ENCODE measurements at places on chromosomes 3 and 15.
A peak's percentile ranks its signal among the peaks of the same experiment; 100 is the strongest.

- DNase-seq, result peak; percentile 79
Observed at GRCh38 chr3:184345317-184346144, 8.1 kb downstream of the FAM131A start.

GRCh38 chr3:100864471-100865250, 128.6 kb downstream of the ABI3BP start:
- DNase-seq, result no peak

DNA sequence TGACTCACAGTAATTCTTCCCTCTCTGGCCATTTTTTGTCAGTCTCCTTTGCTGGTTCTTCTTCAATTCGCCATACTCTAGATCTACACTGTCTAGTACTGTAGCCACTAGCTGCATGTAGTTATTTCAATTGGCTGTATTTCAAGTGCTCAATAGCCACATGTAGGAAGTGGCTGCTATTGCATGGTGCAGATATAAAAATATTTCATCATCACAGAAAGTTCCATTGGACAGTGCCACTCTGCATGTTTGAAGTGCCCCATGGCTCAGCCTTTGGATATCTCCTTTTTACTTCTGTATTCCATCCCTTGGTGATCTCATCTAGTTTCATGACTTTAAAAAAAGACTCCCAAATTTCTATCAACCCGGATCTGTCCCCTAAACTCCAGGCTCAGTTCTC, 22.1 kb downstream of the PPP2R3A start:
- DNase-seq, result no peak

DNA sequence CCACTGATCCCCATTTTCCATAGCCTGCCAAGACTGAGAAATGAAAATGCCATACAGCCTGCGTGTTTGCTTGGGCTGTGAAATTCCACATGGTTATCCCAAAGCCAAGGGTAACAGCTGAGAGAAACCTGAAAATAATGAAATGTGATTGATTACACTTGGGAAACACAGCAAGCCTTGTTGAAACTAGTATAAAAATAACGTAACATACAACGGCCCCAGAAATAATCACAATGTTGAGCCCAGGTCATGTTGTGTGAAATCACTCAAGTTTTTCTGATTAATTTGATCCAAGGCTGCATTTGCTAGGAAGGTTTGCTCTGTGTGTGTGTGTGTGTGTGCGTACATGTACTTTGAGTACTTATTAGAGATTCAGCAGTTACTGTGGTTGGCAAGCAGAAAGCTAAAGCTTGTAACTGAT, 269.0 kb downstream of the OXSM start:
- no peak for DNase-seq

DNA sequence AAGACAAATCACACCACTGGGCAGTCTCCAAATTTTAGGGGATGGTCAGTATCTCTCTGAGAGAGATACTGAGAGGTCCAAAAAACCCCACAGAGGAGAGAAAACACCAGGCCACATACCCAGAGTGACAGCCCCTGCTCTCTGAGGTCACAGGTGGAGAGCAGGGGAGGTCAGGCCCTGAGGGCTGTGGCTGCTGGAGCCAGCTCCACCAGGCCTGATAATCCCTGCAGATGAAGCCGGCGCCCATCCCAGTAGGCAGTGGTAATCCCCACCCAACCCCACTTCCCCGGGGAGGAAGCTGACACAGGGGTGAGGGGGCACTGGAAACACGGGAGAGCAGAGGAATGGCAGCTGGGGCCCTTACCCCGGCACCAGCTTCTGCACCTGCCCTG, 31.2 kb upstream of the SRP14 start:
- DNase-seq, result no peak

DNA sequence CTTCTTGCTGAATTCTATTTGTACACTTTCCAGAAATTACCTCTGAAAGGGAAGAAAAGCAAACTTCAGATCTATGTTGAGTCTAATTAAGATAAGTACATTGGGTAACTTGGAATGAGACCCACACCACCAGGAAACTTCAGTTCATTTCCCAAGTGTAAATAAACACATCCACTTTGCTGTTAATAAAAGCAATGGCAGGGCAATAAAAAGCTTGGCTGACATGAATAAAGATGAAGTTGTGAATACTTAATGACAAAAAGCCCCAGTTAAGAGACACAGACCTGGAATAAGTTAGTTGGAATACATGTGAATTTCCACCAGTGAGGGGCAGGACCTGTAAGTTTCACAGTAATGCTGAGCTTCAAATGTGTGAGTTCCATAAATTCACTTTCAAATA, 83.3 kb downstream of the MEX3B start:
- DNase-seq, result no peak

DNA sequence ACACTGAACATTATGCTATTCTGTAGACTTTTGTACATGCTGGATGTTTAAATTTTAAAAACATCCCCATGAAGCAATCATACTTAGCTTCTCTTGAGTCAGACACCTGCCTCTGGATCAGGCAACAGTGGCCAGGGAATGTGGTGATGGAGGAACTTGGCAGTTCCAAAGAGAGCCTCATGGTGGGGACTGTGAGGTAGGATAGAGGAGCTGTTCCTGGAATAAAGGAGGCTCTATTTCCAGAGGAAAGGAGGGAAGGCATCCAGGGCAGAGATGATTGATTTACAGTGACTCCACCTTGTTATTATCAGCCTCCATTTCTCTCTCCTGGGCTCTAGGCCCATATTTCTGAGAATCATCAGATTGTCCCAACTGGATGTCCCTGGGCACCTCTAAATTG, 35.0 kb upstream of the ABHD17C start:
- peak; percentile 81 for DNase-seq

GRCh38 chr3:132721479-132722164, 587 bp downstream of the NPHP3 start:
- peak; percentile 56 for DNase-seq

GRCh38 chr3:69547461-69547880, 161.6 kb upstream of the FRMD4B start:
- DNase-seq, result no peak

DNA sequence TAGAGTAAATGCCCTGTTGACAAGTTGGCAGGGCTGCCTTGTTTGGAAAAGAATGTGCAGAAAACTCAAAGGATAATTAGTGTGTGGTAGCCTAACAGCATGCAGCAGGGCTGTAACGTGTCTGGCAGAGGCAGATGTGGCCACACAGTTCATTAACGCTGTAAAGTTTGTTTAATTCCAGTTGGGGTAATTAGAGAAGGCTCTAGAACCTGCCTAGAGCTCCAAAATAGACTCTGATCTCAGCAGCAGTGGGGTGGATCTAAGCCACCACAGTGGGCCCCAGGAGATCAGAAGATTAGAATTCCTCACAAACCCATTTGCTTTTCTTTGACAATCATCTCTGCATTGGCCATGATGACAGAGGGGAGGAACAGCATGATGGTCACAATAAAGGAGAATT, 65.1 kb upstream of the LEKR1 start:
- DNase-seq, result no peak

GRCh38 chr3:88263417-88264100, 113.8 kb downstream of the C3orf38 start:
- DNase-seq, result no peak

DNA sequence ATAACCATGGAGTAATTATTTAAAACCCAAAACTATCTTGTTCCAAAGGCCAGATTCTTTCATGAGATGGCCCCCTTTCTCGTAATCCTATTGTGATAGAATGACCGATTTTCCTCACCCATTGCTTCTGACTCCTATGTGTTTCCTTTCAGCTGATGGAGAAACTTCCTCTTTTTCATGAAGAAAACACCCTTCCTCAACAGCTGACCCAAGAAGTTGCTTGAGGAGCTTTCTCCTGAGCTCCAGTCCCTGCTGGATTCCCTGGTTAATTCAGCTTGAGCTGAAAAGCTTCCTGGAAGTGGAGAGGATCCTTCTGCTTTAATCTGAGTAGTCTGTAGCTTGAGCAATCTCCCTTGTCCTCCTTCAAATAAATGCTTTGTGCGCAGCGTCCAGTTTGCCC, 75.0 kb downstream of the BFSP2 start:
- DNase-seq, result no peak

DNA sequence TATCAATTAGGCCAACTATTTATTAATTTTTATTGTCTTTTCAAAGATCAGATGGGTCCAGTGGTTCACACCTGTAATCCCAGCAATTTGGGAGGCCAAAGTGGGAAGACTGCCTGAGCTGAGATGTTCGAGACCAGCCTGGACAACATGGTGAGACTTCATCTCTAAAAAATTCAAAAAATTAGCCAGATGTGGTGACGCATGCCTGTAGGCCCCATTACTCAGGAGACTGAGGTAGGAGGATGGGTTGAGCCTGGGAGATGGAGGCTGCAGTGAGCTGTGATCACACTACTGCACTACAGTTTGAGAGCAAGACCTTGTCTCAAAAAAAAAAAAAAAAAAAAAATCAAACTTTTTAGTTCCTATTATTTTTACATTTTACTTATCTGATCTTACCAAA, 8.2 kb downstream of the AP3S2 start:
- no peak for DNase-seq

GRCh38 chr15:66846031-66846430, 144.0 kb downstream of the SMAD6 start:
- no peak for DNase-seq

DNA sequence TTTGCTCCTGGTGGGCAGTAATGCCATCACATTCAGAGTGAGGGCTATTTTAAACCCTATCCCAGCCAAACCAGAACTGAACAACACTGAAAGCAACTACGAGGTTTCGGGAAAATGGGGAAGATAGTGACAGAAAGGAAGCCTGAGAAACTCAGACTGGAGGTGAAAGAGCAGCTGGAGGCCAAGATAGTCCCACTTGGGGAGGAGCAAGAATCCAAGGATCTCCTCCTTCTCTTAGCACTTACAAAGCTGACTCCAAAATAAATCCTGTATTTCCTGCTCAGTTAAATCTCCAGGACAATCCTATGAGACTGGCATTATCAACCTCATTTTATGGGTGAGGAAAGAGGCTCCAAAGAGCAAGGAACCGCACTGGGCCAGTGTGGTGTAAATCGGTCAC, 14.1 kb upstream of the SETMAR start:
- no peak for DNase-seq

GRCh38 chr3:159785273-159785708, 203.3 kb upstream of the IL12A start:
- DNase-seq, result peak; percentile 92

- DNase-seq, result no peak
Observed at GRCh38 chr15:62998262-62998890, 44.2 kb upstream of the TPM1 start.

DNA sequence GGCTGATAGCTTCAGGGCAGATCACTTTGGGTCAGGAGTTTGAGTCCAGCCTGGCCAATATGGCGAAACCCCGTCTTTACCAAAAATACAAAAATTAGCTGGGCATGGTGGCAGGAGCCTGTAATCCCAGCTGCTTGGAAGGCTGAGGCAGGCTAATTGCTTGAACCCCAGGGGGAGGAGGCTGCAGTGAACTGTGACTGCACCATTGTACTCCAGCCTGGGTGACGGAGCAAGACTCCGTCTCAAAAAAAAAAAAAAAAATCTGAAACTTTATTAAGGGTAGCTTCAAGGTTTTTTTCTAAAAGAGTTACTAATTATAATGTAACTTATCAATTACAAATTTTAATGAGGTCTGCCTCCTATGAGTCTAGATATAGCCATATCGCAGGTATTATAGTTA, 5.1 kb downstream of the NECTIN3 start:
- DNase-seq, result no peak

GRCh38 chr3:105759442-105760078, 109.3 kb downstream of the CBLB start:
- DNase-seq, result no peak

DNA sequence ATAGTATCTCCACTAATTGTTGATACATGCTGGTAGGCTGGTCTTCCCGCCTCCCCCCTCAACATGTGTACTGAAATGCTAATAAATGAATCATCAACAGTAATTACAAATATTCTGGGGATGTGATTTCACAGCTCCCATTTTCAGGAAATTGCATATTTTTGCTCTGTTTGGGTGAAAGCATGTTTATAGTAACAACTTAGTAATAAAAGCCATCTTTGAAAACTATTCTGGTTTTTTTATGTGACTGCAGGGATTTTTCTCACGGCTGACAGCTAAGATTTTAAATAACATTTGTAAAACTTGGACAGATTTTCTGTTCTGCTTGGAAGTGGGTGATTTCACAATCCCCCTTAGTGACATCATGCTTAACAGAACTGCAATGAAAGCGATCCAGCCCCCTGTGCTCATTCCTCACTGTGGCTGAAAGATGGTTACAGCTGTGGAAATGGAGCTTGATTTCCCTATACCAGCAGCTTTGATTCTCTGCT, 25.6 kb upstream of the FAM174B start:
- peak; percentile 36 for DNase-seq

DNA sequence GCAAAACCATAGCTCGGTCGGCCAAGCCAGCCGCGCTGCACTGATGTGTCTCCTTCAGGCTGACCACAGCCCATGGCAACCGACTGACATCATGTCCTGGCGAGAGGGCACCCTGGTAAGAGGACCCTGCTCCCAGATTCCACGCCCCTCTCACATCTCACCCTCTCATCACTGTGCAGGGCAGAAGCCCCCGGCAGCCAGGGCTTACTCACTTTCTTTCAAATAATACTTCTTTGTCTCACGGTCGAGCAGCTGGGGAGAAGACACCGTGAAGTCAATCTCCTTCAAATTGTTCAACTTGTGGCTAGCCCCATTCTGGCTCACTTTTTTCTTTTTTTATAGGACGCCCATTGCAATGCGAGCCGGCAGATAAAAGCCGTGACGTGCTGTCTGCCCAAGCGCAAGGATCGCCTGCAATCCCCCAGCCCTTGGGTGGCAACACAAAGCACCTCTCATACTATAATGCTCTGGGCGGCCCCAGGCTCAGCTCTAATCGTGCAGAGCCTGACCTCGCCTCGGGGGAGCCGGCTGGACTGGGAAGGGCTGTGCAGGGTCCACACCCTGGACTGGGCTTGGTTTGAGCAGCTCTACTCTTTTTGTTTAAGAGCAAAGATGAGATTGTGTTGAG, 33.6 kb downstream of the VGLL4 start:
- DNase-seq, result no peak

GRCh38 chr3:49157289-49157688, 8.8 kb downstream of the CCDC71 start:
- DNase-seq, result peak; percentile 53

- peak; percentile 58 for DNase-seq
Observed at GRCh38 chr3:69542089-69542804, 156.4 kb upstream of the FRMD4B start.

DNA sequence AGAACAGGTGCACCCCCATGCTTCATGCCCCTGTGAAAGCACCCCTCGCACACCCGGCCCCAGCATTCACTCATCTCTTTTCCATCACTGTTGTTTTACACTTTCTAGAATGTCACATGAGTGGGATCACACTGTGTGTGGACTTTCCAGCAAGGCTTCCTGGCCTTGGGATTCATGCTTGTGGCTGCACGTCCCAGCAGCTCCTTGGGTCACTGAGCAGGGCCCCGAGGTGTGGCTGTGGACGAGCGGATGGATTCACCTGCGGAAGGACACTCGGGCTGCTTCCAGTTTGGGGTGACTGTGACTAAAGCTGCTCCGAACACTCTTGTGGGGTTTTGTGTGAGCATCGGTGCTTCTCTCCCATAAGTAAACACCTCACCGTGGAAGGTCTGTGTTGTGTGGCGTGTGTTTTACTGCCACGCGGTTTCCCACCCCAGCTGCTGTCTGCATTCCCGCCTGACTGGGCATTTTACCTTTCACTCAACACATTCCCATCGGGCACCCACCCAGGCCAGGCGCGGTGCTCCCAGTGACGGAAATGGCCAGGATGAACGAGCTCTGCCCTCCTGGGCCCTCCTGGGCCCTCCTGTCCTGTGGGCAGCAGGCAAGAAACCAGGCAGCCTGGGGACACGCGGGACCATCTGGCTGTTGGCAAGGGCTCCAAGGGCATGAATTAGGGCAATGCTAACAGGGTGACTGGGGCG, 41.4 kb downstream of the DNAJB8 start:
- no peak for DNase-seq

- DNase-seq, result no peak
Observed at GRCh38 chr15:39451121-39451688, 129.7 kb upstream of the THBS1 start.

Data from epithelial cell of esophagus (primary cell).